ENCODE measurements at places on chromosomes 2 and 18.

- no peak for DNase-seq
These were observed 2.5 kb upstream of the ANKRD39 start for GRCh38 chr2:96860065-96861029.

- peak; percentile 37 for DNase-seq
These were observed 1.3 kb downstream of the ATP5F1A start for GRCh38 chr18:46096651-46097300.

GRCh38 chr2:200443376-200443775 lies 66.5 kb downstream of the KCTD18 start:
- no peak for DNase-seq

DNA sequence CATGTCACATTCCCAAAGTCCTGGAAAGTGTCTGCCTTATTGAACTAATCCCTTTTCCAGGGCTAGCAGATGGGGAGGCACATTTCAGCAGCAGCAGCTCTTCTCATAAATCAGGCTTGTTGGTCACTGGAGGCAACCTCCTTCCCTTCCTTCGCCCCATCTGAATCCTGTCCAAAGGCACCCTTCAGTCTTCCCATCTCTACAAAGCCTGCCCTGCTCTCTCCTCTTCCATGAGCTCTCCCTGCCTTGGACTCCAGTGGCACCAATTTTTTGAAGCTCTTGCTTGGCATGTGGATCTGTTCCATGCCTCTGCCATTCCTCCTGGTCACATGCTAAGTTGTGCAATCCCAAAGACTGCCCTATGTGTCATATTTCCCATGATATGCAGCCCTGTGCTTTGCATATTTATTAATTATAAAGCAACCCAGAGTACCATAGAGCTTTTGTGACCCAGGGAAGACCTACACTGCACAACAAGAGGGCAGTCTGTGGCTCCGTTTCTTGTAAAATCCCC lies 70.3 kb downstream of the ANTXR1 start:
- peak; percentile 19 for DNase-seq

GRCh38 chr18:64699081-64699480 lies 550.2 kb upstream of the LINC00305 start:
- DNase-seq: no peak

DNA sequence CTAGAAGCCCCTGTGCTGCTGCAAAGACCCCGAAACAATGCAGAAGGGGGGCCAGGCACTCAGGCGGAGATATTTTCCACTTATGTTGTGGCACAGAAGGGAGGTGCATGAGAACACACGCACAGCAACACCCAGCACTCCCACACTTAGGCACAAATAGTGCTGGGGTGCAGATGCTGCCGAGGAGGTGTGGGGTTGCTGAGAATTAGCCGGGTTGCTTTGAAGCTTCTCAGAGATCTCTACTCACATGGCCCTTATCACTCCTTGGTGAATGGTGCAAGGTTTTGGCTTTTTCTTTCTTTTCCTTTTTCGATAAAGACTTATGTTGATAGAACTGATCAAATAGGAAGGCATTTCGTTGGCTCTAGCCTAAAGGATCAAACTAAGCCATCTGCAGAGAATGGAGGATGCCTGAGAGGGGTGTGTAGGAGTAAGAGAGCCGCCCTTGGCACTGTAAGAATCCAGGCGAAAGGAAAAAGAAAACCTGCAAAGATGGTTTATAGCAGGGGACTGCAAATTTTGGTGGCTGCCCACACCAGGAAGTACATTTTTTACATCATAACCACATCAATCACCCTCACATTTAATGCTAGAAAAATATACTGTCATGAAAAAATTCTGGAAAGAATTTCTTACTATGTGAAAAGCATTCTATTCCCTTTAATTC lies 27.9 kb upstream of the FHL2 start:
- DNase-seq: no peak

DNA sequence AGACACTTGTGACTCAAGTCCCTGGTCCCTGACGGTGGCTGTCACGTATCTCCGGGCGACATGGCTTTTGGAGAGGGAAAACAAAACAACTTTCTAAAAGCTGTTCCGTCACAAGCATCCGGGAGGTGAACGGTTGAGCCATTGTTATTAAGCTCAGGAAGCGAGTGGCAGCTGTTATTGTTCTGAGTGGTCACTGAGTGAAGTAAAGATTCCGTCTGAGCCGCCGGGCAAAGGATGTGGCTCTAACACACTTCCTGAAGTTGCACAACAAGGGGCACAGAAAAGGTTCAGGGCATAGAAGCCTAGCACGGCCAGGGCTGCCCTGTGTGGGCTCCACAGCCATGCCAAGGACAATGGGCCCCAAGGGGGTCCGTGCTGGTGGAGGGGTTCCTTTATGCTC lies 24.3 kb downstream of the INPP5D start:
- no peak for DNase-seq

DNA sequence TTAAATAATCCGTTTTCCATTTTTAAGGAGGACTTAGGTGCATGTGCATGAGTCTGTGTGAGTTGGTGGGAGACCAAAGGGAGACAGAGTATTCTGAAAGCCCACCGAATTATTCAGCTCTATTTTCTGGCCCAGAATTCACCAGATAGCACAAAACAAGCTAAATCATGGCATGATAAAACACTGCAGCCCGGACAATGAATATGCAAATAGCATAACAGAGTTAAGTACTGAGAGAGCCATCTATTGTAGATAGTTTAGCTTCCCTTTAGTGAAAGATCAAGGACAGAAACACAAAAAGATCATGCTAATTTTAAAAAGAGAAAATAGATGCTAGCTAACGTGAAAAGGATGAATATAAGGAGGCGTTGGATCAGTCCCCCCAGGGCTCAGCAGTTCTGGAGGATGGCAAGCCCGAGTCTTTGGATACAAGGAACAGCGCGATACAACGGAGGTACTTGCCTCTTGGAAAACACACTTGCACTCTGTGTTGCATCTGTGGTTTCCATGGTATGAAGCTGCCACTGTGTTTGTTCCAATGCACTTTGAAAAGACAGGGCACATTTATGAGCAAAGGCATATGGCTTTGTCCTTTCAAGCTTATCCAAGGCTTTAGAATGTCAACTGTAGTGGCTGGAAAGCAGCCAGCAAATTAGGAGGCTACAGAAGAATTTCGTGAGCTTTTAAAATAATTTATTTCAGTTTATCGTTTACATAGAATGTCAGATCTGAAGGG lies 119.9 kb downstream of the LYPD1 start:
- DNase-seq: no peak

DNA sequence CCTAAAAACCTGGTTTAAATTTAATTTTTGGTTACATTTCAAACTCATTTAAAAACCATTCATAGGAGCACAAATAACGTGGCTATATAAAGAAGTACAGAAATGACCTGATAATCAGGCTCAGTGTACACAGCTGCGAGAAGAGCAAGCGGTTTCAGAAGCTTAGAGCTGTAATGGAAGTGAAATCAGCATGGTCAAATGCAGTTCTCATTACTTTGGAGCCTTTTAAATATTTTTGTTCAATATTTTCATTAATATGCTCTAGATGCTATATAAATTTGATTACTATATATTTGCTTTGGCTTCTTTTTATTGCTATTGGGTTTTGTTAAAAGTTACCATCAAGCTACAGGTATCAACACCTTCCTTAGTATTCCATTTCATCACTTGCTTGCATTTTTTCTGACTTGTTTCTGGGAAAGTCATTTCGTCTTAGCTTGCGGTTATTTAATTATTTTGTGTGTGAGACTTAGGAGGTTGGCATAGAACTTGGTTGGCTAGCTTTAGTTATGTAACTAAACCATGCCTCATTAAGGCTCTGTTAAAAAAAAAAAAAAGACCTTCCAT lies 58.7 kb downstream of the AFTPH start:
- DNase-seq: no peak

GRCh38 chr2:54574860-54575247 lies 118.7 kb downstream of the SPTBN1 start:
- no peak for DNase-seq

- no peak for DNase-seq
These were observed 147.5 kb upstream of the ID2 start for GRCh38 chr2:8534386-8534728.

DNA sequence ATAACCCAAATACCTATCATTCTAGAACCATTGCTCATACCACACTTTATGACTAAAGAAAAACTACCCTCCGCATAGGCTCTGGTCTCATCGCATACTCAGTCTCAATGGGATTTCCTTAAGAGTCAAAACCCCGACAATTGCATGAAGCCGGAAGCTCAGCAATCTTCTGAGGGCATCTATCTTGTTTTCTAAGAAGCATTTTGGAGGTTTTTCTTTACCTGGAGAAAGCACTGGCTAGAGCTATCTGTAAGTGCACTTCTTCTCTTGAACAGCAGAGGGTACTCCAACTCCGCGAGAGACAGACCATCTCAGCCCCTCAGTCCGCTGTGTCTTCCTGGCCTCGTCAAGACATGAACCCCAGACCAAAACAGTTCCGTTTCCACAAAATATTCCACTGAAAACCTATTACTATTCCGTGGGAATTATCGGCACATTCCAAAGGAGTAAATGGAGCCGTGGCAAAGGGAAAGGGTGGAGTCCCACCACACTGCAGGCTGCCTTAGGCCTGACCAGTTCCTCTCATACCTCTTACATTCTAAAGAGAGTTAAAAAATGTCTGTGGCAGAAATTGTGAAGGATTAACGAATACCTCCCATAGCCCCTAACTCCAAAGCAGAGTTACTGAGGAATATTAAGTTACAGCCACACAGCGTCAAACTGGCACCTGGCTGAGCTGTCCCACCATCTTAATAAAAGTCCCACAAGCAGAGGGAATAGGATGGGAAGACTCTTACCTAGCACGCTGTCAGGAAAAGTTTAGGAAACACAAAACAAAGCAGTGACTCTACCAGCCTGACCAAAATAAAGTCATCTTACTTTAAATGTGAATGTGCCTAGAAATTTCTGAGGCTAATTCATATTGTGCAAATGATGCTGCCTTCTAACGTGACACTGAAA lies 325.6 kb upstream of the VRK2 start:
- DNase-seq: peak; percentile 53

DNA sequence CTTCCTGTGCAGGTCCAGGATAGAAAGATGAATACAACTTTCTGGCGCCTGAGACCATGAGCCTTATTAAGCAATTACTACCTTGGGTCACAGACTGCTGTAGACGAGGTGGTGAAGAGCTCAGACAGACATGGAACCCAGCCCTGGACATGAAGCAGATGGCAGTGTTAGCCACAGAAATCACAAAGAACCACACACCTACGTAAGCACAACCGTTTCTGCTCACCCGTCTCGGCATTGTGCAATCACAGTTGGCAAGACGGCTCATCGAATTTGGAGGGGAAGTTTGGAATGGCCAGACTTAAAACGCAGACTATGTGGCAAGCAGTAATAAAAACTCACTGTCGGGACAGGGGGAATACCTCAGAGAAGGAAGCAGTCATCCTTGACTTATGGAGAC lies 24.3 kb upstream of the ASPRV1 start:
- DNase-seq: no peak

GRCh38 chr2:11710210-11710609 lies 36.2 kb upstream of the LPIN1 start:
- peak; percentile 45 for DNase-seq

- peak; percentile 34 for DNase-seq
These were observed 51.1 kb upstream of the LGALSL start for GRCh38 chr2:64402876-64403275.

GRCh38 chr2:58047373-58047935 lies 848 bp downstream of the VRK2 start:
- no peak for DNase-seq

GRCh38 chr18:26621161-26622026 lies 73.0 kb upstream of the KCTD1 start:
- DNase-seq: no peak

- no peak for DNase-seq
These were observed 46.9 kb downstream of the CABYR start for GRCh38 chr18:24185805-24186204.

GRCh38 chr18:76455003-76455676 lies 39.9 kb downstream of the ZNF516 start:
- no peak for DNase-seq

DNA sequence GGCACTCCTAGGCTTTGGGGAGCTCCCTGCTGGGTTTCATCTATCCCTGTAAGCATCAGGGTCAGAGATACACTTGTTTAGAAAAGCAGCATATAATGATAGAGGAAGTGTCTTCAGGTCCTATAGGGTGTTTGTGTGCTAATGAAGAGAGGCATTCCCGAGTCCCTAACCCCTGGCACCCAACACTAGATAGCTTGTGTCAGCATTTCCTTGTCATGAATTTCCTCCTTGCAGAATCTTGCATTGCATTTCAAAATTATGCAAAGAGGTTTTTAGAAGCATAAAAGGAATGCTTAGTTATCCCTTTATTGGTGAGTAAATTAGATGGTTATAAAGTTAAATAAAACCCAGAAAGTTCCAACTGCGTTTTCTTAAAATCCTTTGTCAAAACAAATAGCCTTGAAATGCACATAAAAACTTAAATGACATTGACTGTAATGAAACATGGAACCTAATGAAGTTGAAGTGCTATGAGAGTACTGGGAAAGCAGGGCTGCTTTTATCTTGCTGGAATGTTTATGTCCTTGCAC lies 63.7 kb upstream of the LHCGR start:
- DNase-seq: no peak

GRCh38 chr2:122341007-122341406 lies 585.6 kb downstream of the TSN start:
- no peak for DNase-seq

GRCh38 chr2:235879116-235879515 lies 289.1 kb downstream of the GBX2 start:
- DNase-seq: no peak

DNA sequence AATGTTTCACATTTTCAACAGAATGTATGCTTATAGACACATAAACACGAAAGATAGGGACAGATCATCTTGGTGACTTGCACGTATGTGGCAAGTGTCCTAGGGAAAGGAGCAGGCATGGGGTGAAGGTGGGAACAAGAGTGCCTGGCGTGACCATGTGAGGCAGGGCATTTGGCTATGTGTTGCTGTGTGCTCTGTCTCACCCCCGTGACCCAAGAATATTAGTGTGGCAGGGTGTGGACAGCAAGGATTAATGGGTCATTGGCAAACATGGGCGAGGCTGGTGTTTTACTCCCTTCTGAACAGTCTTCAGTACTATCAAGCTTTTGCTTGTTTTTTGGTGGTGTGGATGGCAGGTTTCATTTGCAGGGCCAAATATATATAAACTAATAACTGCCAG lies 1.3 kb upstream of the VWA3B start:
- DNase-seq: no peak

GRCh38 chr2:211944572-211944971 lies 594.0 kb downstream of the ERBB4 start:
- no peak for DNase-seq

DNA sequence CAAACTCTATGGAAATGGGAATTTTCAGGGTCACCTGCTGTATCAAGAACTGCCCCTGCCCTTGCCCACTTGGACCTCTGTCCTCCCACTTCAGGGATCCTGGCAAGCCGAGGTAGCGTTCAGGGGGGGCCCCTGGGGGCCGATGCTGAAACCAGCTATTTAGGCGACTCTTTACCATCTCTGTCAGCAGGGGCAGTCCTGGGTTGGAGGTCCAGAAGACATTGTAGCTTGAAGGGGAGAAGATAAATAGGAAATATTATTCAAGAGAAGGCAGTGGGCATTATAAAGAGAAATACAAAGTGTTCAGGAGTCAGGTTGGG lies 2.4 kb downstream of the MOGS start:
- no peak for DNase-seq

DNA sequence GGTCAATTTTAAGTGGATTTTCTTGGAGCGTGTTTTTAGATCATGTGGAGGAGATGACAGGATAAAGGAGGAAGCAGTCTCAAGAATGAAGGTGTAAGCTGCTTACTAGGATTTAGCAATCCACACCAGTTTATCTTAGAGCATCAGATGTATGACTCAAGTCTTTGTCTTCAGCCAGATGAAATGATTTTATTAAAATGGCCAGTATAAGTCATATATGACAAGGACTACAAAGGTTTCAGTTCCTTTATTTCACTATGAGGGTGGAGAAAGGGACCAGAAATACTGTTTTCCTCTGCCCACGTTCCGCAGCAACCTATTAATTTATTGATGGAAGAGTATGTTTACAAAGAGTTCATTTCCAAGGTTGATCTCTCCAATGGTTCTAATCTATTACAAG lies 970.5 kb upstream of the SLC39A10 start:
- no peak for DNase-seq

All from RKO (cell line).